ENCODE measurements at places on chromosomes 1 and 21. TPM values are rescaled to one million over a fixed set of nuclear protein-coding genes. Genes with fewer than 3 reads are reported as not detected.
A peak's percentile ranks its signal among the peaks of the same experiment; 100 is the strongest.

DNA sequence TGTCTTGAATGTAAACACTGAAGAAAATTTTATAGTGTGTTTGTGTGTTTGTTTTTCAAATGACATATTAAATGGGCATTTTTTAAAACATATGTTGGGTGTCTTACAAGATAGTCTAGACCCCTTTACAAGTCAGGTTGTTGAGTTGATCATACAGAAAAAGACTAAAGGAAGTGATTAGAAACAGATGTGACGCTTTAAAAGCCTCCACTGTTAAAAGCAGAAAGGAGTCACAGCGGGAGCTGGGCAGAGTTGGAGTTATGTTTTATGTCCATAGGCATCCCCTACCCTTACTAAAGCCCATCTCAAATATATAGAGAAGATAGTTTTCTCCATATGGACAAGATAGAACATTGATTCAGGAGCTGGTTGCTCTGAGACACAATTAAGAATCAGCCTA is 393.9 kb downstream of the PLPP3 start:
- no peak overlapping the region for H3K4me3 ChIP-seq
- no peak overlapping the region for H3K27ac ChIP-seq
- no peaks in the 10 kb centered on the region for H3K27me3 ChIP-seq
- no peak for DNase-seq
- no peaks in the 10 kb centered on the region for H3K36me3 ChIP-seq

- no peak overlapping the region for H3K4me3 ChIP-seq
- no peak overlapping the region for H3K27ac ChIP-seq
- no peaks in the 10 kb centered on the region for H3K4me1 ChIP-seq
- H3K27me3 ChIP-seq: no peaks in the 10 kb centered on the region
These were observed 247.2 kb downstream of the LRRC7 start for GRCh38 chr1:69814926-69815325.

GRCh38 chr1:15895233-15895632 is 47.7 kb downstream of the SPEN start:
- DNase-seq: no peak
- H3K36me3 ChIP-seq: peaks cover 39% of the 10 kb centered on the region
- H3K4me3 ChIP-seq: no peak overlapping the region

The ADAMTS1 gene
- 0.95 TPM for total RNA-seq

- H3K4me3 ChIP-seq: no peak overlapping the region
- no peaks in the 10 kb centered on the region for H3K27me3 ChIP-seq
- no peak for DNase-seq
- no peaks in the 10 kb centered on the region for H3K4me1 ChIP-seq
- no peak overlapping the region for H3K27ac ChIP-seq
- H3K36me3 ChIP-seq: peaks cover 18% of the 10 kb centered on the region
These were observed 39.7 kb downstream of the FAF1 start for GRCh38 chr1:50920409-50920808.

- DNase-seq: no peak
- no peaks in the 10 kb centered on the region for H3K36me3 ChIP-seq
- H3K27ac ChIP-seq: no peak overlapping the region
- no peak overlapping the region for H3K4me3 ChIP-seq
- no peaks in the 10 kb centered on the region for H3K4me1 ChIP-seq
- no peaks in the 10 kb centered on the region for H3K27me3 ChIP-seq
These were observed 318.8 kb upstream of the DEPDC1 start for GRCh38 chr1:68815632-68816031.

The C1orf226 gene
- total RNA-seq: not detected

DNA sequence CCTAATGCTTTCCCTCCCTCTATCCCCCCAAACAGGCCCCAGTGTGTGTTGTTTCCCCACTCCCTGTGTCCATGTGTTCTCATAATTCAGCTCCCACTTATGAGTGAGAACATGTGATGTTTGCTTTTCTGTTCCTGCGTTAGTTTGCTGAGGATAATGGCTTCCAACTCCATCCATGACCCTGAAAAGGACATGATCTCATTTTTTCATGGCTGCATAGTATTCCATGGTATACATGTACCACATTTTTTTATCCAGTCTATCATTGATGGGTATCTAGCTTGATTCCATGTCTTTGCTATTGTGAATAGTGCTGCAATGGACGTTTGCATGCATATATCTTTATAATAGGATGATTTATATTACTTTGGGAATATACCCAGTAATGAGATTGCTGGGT is 8.7 kb downstream of the PRSS38 start:
- H3K27ac ChIP-seq: no peak overlapping the region
- no peaks in the 10 kb centered on the region for H3K36me3 ChIP-seq
- no peak overlapping the region for H3K4me3 ChIP-seq
- DNase-seq: no peak
- no peaks in the 10 kb centered on the region for H3K4me1 ChIP-seq

The LCE3D gene
- total RNA-seq: not detected

DNA sequence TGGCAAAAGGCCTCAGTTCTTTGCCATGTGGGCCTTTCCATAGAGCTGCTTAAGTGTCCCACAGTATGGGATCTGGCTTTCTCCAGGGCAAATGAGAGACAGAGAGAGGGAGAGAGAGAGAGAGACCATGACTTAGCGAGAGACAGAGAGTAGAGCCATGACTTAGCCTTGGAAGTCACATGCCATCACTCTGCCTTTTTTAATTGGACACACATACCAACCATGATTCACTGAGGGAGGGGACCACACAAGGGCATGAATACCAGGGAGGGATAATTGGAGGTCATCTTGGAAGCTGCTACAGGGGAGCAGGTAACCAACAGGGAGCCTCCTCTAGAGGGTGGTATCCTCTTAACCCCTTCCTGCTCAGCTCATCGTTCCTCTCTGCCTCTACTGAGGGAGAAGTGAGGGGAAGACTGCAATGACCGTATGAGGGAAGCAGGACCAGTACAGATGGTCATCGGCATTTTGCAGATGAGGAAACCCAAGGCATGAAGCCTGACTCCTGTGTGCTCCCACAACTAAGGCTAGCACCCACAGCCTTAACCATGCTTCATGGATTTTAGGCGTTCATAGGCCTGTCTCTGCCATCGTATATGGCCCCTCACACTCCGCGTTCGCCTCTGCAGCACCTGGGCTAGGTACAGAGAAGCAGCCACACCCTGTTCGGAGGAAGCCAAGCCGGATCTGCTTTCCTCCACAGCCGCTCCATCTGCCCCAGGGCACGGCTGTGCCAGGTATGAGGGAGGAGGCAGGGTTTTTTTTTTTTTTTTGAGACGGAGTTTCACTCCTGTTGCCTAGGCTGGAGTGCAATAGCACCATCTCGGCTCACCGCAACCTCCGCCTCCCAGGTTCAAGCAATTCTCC is 38.6 kb downstream of the MEF2D start:
- no peak overlapping the region for H3K27ac ChIP-seq
- peaks cover 14% of the 10 kb centered on the region for H3K36me3 ChIP-seq
- H3K4me3 ChIP-seq: no peak overlapping the region
- DNase-seq: no peak

DNA sequence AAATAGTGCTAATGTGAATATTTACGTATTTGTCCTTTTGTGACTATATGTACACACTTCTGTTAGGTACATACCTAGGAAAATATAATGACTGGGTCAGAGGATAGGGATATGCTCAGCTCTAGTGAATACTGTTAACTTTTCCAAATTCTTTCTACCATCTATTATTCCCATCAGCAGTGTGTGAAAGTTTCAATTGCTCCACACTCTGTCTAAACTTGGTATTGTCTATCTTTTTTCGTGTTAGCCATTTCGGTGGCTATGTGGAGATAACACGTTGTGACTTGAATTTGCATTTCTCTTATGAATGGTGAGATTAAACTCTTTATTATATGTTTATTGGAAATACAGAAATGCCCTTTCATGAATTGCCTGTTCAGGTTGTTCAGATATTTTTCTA is 22.7 kb upstream of the LELP1 start:
- DNase-seq: no peak
- H3K36me3 ChIP-seq: no peaks in the 10 kb centered on the region
- H3K27me3 ChIP-seq: peaks cover 8% of the 10 kb centered on the region

DNA sequence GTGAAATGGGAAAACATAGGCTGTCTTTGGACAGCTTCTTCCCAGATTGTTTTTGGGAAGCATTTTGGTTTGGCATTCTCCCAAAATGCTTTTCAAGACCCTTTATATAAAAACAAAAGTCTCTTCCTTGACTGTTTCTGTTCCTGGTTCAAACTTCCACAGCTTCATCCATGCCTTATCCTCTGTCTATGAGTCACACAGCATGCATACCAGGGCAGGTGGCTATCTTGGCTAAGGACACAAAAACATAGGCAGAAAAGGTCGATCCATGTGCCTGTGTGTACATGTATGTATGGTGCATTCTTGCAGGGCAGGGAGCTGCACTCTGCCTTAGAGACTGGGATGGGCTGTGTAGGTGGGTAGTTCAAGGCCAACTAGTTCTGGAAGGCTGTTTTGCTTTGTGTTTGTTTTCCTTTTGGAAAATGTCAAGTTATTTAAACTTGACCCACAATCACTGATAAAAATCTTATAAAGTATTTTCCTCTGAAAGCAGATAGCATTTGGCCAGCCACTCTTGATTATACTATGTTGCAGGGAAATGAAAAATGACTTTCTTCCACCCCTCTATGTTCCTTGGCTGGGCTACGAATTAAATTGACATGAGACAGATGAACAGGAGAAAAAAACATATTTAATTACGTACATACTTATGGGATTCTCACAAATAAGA is 437.0 kb downstream of the SIPA1L2 start:
- H3K36me3 ChIP-seq: no peaks in the 10 kb centered on the region
- no peak overlapping the region for H3K27ac ChIP-seq
- no peaks in the 10 kb centered on the region for H3K4me1 ChIP-seq
- peaks cover 2% of the 10 kb centered on the region for H3K27me3 ChIP-seq
- no peak overlapping the region for H3K4me3 ChIP-seq
- no peak for DNase-seq

DNA sequence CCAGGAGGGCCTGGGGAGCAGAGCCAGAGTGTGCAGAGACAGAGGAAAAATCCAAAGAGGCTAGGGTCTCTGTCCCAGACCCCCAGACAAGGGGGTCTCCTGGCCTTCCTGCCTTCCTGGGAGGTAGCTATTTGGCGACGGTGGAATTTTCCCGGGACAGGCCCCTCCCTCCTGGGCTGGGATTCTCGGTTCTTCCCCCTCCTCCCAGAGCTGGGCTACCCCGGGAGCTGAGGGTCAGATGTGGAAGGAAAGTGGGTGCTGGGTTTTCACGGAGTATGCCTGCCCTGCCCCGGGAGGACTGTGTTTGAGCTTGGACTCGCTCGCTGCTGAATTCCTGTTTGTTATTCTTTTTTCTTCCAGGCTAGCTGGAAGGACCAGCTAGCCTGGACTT is 759 bp downstream of the AMPD2 start:
- H3K27ac ChIP-seq: peak overlapping the region; percentile 95
- DNase-seq: no peak
- H3K4me3 ChIP-seq: peak overlapping the region; percentile 96
- no peaks in the 10 kb centered on the region for H3K27me3 ChIP-seq

GRCh38 chr1:184302346-184302745 is 84.5 kb upstream of the C1orf21 start:
- peaks cover 6% of the 10 kb centered on the region for H3K27me3 ChIP-seq
- H3K36me3 ChIP-seq: no peaks in the 10 kb centered on the region
- no peak overlapping the region for H3K4me3 ChIP-seq
- no peaks in the 10 kb centered on the region for H3K4me1 ChIP-seq

GRCh38 chr21:35703704-35704103 is 356.6 kb downstream of the SETD4 start:
- no peak overlapping the region for H3K27ac ChIP-seq
- H3K36me3 ChIP-seq: no peaks in the 10 kb centered on the region
- no peak overlapping the region for H3K4me3 ChIP-seq
- H3K4me1 ChIP-seq: no peaks in the 10 kb centered on the region
- no peak for DNase-seq

DNA sequence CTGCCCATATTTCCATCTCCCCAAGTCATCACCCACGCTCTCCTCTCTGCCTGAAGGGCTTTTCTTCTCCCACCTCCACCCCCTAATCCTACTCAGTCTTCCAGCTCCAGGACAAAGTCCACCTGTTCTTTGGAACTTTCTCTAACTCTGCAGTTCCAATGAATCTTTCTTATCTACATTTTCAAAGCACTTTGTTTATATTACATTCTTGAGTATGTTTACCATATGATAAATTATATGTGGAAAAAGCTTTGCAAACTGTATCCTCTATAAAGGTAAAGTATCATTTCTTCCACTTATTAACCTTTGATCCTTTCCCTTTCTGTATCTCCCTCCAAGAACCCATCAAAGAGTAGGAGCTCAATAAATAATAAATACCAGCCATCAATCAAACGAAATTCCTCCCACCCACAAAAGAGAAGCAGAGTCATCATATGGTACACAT is 39.7 kb downstream of the TTC13 start:
- no peaks in the 10 kb centered on the region for H3K27me3 ChIP-seq
- H3K4me1 ChIP-seq: peaks cover 6% of the 10 kb centered on the region

- no peak overlapping the region for H3K4me3 ChIP-seq
- peak; percentile 40 for DNase-seq
- peaks cover 10% of the 10 kb centered on the region for H3K27me3 ChIP-seq
- H3K27ac ChIP-seq: no peak overlapping the region
These were observed 1.6 kb downstream of the ADCY10 start for GRCh38 chr1:167912294-167912693.

All from activated CD4-positive, alpha-beta T cell treated with anti-CD3 and anti-CD28 coated beads, Interleukin-2, amount 10 ng/mL, durations not matched to agents 24 days and 14 days (primary cell).